HT1080 (cell line): ENCODE measurements at places on chromosomes 4 and X. TPM values are rescaled to one million over a fixed set of nuclear protein-coding genes. Genes with fewer than 3 reads are reported as not detected.
A peak's percentile ranks its signal among the peaks of the same experiment; 100 is the strongest.

DNA sequence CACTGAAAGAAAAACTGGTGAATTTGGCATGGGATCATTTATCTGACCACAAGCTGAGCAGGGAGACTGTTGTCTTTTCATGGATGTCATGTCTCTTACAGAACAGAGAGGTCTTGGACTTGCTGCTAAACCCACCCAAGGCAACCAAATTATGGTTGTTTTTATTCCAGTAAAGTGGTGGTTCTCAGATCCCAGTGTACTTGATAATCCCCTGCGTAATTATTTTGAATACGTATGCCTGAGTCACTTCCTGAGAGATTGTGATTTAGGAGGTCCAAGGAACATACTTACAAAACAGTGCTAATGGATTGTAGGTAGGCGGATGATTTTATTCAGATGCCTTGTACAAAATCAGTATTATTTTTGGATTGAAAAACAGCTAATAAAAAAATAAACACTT, 585.6 kb downstream of the IL1RAPL1 start:
- DNase-seq, result peak; percentile 21

- DNase-seq, result no peak
Measured at GRCh38 chr4:38531141-38531727, 132.8 kb upstream of the KLF3 start.

DNA sequence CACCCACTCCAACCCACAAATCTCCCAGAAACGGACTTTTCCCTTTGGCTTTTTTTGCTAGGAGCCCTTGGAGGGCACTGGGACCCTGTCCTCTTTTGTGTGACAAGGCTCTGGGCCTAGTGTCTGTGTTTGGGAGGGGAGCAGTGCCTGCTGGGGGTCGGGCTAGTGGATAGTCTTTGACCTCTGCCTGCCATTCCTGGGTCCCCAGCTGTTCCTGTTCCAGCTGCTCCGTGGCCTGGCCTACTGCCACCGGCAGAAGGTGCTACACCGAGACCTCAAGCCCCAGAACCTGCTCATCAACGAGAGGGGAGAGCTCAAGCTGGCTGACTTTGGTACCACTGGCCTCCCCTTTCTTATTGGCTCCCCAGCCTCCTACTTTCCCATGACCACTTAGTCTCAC, 6.7 kb upstream of the USP11 start:
- no peak for DNase-seq

DNA sequence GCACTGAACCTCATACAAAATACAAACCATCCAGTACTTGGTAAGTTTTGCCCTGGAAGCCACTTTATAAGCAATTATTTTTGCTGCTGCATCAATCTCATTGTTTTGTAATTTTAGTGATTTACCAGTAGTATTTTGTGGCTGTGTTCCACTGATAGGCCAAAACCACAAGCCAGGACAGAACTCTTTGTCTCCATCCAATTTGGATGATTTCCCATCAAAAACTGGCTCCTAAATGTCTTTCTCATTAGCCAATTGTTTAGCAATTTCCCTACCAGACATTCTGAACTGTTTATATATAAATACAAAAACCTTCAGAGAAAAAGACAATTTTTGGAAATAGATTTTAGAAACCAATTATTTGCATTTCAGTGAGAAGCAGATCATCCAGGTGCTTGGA, 4.4 kb downstream of the GSPT2 start:
- no peak for DNase-seq

GRCh38 chrX:106711375-106711774, 15.1 kb upstream of the RNF128 start:
- no peak for DNase-seq

DNA sequence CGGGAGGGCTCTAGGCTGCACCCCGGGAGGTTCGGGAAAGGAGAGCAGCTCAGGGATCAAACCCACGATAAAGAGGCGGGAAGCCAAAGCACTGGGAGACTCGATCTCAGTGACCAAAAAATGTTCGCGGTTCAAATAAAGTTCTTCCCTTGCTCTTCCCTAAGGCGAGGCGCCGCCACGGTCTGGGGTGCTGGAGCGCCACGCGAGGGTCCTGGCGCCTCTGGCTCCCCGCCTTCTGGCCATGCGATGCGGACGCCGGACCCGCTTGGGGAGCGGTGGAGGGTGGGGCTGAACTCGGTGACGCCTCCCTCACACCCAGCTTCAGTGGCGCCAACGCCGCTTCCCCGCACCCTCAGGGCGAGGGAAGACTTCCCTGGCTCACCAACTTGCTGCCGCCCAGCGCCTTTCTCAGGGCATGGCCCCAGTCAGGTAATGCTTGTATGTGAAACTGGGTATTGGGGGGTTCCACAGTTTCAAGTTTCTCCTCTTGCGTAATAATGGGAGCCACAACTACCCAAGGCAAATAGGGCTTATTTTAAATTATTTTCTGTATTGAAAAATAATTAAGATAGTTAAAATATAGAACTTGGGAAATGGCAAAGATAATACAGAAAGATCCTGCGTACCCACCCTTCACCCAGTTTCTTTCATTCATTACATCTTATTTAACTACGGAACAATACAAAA, at the start of gene QRFPR:
TSS of gene QRFPR (minus strand) at position 243 of the 687 bp plus-strand sequence. CDS start 371 bp downstream, outside the sequence.
- DNase-seq, result no peak

- DNase-seq, result peak; percentile 31
Measured at GRCh38 chr4:173121076-173121561, 47.5 kb upstream of the GALNT7 start.

GRCh38 chrX:43718956-43719355, 62.9 kb downstream of the MAOA start:
- peak; percentile 86 for DNase-seq

DNA sequence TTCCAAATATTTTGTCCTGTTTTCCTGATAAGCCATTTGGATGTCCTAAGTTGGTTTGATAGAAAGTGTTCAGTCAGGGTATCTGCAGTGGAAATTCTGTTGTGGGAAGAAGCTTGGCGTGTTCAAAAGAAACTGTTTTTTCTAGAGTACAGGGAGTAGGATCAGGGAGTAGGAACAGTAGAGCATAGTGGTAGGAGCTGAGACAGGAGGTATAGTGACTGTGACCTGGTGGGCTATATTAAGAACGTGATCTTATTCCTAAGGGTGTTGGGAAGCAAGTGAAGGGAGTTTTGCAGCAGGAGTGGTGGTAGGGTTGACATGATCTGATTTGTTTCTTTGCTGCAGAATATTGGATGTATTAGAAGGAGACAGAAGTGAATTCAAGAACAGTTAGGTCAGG, 348.2 kb downstream of the BMPR1B start:
- no peak for DNase-seq

DNA sequence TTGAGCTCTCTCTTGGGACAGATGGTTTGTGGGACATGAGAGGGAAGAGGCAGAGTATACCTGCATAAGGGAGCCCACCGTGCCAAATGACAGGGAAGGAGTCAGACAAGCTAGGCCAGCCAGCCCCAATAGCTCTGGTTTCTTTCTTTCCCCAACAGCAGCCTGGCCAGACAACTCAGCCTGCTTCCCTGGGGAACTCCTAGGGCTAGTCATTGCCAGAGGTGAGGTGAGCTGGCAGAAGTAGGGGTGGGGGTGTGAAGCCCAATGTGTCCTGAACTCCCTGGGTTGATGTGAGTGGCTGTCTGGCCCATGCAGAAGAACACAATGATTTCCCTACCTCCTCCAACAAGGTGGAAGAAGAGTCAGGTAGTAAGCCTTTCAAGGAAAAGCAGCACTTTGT, 135.5 kb downstream of the AMMECR1 start:
- no peak for DNase-seq

GRCh38 chrX:135275973-135276372, 24.1 kb downstream of the ETDA start:
- DNase-seq, result no peak

DNA sequence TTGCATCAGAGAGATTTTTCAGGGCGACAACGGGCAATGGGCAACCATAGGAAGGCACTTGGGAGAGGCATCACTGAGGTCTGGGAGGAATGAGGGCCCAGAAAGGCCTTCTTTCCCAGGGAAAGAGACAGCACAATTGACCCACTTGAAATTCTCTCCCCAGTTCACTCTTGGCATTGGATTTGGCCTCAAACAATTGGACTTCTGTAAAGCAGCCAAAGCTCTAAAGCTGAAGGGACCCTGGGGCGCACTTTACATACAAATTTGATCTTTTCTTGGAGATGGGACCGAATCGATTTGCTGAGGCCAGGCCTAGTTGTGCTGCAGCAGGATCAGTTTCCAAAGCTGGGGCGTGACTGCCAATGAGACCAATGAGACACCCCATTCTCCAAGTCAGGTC, 3.2 kb downstream of the ARHGAP36 start:
- DNase-seq, result no peak

- DNase-seq, result no peak
Measured at GRCh38 chrX:107576392-107576791, 51.9 kb upstream of the PRPS1 start.

DNA sequence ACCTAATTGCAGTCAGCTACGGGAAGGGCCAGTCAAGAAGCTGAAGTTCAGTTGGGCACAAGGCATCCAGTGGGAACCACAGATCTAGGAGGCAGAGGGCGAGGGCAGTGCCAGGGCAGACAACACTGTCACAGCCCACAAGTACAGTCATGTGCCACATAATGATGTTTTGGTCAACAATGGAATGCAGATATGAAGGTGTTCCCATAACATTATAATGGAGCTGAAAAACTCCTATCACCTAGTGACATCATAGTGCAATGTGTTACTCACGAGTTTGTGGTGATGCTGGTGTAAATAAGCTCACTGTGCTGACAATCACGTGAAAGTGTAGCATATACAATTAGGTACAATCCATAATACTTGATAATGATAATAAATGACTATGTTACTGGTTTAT, 4.5 kb upstream of the TMEM255A start:
- peak; percentile 9 for DNase-seq

DNA sequence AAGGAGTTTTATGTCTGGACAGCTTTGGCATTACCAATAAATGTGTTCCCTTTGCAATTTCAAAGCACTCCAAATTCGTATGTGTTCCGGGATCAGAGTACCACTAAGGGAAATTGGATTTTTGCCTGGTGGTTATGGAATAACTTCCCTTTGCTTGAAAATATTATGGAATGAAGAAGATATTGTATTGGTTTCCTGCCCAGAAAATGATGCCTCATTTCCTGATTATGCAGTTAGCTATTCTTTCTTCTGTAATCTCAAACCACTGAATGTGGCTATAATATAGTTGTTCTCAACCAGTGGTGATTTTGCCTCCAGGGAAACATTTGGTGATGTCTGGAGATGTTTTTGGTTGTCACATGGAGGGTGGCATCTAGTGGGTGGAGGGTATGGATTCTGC, 142.9 kb downstream of the PCDH7 start:
- DNase-seq, result peak; percentile 51

DNA sequence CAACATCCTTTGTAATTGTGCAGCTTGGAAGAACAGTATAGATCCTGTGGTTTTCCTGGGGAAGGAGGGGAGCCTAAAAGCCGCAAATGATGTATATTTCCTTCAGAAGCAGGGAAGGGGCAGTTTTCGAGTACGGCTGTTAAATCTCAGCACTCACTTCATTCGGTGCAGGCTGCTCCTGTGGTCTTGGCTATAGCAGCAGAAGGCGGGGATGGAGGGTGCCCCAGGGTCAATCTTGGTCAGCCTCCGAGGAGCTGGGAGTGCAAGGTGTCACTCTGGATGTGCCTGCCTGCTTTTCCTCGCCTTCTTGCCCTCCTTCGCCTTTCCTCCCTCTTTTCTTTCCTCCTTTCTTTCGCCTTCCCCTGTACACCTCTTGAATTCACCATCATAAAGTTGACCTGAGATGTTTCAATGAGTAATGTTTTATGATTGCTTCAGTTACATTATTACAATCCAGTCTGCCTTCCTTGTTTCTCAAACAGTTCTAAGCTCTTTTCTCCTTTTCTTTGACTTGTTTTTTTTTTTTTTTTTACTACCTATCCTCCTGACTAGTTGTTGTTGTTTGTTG, 101.6 kb downstream of the RELL1 start:
- DNase-seq, result no peak

DNA sequence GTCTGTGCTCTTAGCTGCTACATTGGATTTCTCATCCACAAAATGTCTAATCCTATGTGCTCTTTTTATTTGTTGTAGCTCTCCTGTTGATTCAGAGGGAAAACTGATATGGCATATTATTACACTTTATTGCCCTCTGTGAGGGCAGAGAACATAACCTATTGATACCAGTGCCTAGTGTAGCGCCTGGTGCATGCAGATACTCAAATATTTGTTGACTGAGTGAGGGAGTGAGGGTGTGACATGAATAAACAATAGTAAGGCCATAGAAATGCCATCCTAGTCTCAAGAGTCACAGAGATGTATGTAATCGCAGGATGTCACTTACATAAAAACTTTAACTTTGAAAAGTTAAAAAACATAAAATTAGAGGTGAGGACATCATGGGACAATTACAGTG, 159.1 kb downstream of the SHROOM3 start:
- no peak for DNase-seq

GRCh38 chrX:44265559-44265958, 77.9 kb downstream of the EFHC2 start:
- DNase-seq, result no peak

CSAG1 gene
- 63.8 and 71.6 TPM in 2 replicates for total RNA-seq

UGT2B17 gene
- not detected in 2 replicates for total RNA-seq

AKAP14 gene
- not detected in 2 replicates for total RNA-seq

TMEM47 gene
- 1.3 and 2.3 TPM in 2 replicates for total RNA-seq

DCAF4L1 gene
- total RNA-seq, result 0.19 and 0.33 TPM in 2 replicates

KLHL4 gene
- 5.3 and 8.5 TPM in 2 replicates for total RNA-seq

HTN1 gene
- 0.19 TPM in 1 of 2 replicates, not detected in the other for total RNA-seq

CLTRN gene
- total RNA-seq, result not detected in 2 replicates
